Fibroblast of gingiva (primary cell): ENCODE measurements at places on chromosomes 2 and 18.

DNA sequence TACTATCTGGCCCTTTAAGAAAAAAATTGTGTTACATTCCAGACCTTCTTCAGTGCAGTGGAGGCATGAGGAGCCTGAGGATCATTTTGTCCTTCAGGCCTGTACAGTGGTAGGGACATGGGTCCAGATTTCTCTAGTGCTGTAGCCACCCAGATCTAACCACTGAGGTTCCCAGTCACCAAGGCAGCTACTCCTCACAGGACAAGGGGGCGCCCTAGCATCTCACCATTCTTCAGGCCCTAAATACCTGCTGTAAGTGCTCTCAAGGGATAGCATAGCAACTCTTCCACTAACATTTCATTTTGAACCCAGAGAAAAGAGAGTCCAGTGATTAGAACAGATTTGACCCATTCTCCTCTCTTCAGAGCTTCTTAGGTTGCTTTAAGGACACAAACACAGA lies 1533.0 kb downstream of the LRP1B start:
- no peak for DNase-seq

- DNase-seq = no peak
These were observed 27.3 kb downstream of the SFXN5 start for GRCh38 chr2:73043929-73044832.

GRCh38 chr18:31876707-31877106 lies 66.2 kb downstream of the TRAPPC8 start:
- DNase-seq = no peak

DNA sequence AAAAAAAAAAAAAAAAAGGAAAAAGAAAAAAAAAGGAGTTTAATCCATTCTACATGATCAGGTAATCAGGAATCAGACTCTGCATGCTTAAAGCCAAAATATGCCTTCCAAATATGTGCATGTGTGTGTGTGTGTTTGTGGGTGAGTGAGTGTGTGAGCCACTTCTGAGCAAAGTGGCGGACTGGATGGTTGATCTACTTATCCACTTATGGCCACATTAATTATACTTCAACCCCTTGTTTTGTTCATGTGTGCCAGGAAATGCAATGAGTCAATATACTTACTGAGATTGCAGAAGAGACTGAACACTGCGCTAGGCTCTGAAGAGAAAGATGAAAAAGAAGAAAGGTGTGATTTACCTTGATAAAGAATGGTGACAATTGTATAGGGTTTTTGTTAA lies 586.5 kb upstream of the NXPH2 start:
- no peak for DNase-seq

DNA sequence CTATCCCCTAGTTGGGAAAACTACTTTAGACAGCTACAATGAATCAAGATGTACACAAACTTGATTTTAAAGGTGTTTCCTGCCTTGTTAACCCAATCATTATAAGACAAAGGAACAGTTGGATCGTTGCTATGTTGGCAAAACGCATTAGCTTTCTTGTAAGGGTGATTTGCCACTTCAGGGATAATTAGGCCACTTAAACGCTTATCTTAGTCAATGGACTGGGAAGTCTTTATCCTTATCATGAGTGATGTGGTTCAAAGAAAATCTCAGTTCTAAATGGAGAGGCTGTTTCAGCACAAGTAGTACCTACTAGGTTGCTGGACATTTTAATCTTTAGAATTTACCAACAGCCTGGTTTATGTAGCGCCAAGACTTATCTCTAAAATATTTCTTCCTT lies 406.1 kb upstream of the MEX3C start:
- no peak for DNase-seq

DNA sequence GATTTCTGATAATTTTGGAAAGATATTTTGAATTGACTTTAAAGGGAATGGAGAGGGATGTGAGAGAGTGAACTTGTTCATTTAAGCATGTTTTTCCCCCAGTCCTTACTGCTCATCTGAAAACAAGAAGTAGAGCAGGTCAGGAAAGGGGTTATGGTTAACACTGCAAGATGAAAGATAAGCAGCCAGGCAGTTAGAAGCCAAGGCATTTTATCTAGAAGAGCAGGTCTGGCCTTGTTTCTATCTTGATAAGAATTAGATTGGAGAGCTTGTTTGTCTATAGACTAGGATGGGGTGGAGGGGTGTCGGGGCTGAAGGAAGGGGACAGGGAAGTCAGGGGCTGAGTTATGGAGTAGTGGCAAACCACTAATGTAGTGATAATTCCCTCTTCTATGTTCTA lies 171.6 kb downstream of the IKZF2 start:
- no peak for DNase-seq

- DNase-seq = no peak
These were observed 169.1 kb downstream of the LAMA1 start for GRCh38 chr18:6948281-6949055.

- DNase-seq = peak; percentile 74
These were observed 133.4 kb downstream of the HDAC4 start for GRCh38 chr2:239267288-239267951.

GRCh38 chr18:78612801-78613200 lies 366.8 kb upstream of the SALL3 start:
- DNase-seq = no peak

DNA sequence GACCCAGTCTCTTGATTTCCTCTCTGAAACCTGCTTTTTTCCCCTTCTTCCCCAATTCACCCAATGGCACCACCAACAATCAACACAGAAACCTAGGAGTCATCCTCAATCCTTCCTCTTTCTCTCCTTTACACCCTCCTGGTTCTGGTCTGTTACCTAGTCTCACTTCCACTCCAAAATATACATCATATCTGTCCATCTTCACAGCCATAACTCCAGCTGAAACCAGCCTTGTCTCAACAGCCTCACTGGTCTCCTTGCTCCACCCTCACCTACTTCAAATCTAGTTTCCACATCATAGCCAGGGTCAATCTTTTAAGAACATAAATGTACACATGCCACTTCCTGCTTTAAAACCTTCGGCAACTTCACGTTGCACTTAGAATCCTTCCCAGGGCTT lies 11.8 kb upstream of the TWSG1 start:
- DNase-seq = no peak

DNA sequence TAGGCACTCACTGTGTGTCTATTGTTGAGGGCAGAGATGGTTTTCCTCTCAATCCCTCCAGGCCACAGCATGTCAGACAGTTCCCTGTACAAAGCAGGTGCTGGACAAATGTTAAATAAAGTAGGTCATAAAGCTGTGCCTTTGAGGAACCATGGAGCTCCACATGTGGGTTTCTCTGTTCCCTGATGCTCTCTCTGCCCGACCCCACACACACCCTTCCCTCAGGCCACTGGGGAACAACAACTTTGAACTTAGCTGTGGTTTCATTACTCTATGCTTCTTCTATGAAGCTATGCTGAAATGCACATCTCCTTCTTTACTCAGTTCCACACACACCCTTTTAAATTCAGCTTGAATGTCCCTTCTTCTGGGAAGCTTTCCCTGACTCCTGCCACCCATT lies 415.3 kb downstream of the HRH4 start:
- no peak for DNase-seq

GRCh38 chr2:26892133-26892532 lies 44.2 kb downstream of the DPYSL5 start:
- no peak for DNase-seq

DNA sequence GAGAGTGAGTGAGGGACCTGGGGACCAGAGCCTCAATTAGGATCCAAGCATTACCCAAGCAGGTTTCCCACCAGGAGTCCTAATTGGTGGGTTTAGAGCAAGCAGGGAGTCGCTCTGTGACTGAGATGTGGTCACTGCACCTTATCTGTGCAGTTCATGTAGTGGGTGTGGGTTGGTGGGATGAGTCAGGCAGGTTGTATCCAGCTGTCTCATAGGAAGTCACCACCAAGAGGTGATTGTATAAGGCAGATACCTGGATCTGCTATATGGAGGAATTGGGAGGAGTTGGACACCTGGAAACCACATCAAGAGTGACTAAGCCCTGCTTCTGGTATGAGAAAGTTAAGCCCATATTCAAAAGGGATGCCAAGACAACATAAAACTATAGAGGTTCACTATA lies 106.8 kb downstream of the ARHGAP28 start:
- DNase-seq = no peak

DNA sequence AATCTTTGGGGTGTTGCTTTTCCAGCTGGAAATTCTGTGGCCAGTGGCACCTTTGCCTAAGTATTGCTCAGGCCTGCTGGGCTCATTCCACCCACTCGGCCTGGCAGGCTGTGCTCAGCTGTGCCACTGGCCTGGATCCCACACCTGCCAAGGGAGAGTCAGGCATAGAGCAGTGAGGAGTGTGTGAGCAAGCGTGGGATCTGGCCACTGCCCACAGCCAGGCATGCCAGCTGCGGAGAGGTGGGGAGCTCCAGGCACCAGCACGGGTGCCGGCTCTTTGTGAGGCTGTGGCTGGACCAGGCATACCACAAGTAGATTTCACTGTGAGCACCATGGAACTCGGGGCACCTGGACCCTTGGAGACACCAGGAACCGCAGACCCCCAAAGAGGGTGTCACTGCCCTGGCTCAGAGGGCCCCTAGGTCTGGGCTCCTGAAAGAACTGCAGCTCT lies 118.1 kb upstream of the MAP2 start:
- no peak for DNase-seq

- peak; percentile 82 for DNase-seq
These were observed 11.6 kb upstream of the NAB1 start for GRCh38 chr2:190637281-190637734.

DNA sequence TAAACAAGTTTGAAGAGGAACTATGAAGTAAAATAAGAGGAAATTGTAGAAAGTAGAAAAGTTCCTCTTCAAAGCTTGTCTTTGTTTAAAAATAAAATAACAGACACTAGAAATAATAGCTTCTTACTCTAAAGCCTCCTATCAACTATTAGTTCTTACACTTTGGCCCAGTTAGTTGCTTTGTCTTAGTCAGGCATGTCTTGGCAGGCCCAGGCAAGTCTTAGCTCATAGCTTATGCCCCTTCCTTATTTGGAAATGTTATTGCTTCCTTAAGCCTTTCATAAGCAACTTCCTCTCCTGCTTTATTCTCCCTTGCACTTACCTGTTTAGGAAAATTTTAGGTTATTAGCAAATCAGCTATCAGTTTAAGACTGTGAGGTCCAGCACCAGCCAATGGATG lies 950.6 kb upstream of the LRATD1 start:
- peak; percentile 64 for DNase-seq
